ENCODE measurements at places on chromosomes 1 and 21.

DNA sequence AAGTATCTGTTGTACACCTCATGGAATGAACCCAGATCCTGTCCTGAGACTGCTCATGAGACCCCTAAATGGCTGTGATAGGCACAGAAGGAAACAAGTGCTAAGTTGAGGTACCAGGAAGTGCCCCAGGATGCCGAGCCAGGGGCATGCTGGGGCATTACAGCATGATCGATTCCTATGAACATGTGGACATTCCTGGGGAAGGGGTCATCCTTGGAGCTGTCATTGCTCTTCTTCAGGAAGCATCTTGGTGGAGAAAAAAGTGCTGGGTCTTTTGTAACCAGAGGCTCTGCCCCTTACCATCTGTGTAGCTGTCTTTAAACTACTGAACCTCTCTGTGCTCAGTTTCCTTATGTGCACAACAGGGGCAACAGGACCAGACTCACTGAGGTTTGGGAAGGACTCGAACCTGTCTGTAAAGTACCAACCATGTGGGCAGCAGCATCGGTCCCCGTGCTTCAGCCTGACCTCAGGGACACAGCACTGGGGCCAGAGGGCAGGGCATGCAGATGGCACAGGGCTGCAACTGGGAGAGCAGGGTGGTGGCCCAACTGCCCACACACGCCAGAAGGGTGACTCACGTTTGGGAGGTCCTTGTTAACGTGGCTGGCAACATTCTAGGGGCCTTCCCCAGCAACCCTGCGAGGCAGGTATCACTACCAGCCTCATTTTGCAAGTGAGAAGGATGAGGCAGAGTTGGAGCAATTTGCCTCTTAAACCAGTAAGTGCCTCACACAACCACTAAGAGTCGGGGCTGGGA is 142.3 kb upstream of the EDN2 start:
- H3K36me3 ChIP-seq = no peaks in the 10 kb centered on the region
- H3K4me1 ChIP-seq = peaks cover 16% of the 10 kb centered on the region
- DNase-seq = no peak
- no peak overlapping the region for H3K4me3 ChIP-seq
- H3K27ac ChIP-seq = no peak overlapping the region

DNA sequence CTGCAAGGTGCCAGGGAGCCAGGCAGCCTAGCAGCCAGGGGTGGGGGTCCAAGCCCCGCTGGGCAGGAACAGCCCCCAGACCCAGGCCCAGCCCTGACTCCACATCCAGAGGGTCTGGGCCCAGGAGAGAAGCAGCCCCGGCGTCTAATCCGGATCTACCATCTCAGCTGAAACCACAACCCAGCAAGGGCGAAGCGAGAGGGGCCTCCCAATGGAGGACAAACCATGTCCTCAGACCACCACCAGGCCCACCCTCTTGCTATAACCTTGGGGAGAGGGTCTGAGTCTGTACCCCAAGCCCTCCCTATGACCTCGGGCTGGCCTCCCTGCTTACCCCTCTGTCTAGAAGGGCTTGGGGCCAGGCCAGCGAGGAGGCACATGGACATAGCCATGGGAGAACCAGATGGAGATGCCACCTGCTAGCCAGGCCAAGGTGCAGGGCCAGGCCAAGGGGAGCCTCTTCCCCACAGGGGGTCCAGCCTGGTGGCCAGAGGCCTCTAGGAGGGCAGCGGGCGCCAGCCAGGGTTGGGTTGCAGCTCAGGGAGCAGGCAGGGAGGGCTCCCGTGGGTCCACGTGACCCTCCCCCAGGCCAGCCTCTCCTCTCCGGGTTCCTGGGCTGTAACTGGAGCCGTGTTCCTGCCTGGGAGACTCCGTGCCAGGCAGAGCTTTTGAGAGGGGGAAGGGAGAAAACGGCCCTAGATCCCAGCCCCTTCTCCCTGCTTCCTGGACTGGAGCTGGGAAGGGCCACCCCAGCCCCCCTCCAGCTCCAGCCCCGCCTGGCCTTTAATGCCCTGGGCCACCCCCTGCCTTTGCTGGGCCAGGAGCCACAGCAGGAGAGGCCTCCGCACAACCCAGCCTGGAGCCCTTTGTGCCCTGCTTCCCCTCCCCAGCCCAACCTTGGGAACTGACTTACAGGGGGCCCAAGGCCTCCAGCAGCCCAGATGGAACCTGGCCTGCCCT is 2.5 kb downstream of the WNT9A start:
- H3K4me1 ChIP-seq = peaks cover 26% of the 10 kb centered on the region
- DNase-seq = peak; percentile 42
- H3K36me3 ChIP-seq = no peaks in the 10 kb centered on the region
- H3K4me3 ChIP-seq = peak overlapping the region; percentile 63
- peak overlapping the region; percentile 61 for H3K27ac ChIP-seq
- peaks cover 17% of the 10 kb centered on the region for H3K27me3 ChIP-seq

DNA sequence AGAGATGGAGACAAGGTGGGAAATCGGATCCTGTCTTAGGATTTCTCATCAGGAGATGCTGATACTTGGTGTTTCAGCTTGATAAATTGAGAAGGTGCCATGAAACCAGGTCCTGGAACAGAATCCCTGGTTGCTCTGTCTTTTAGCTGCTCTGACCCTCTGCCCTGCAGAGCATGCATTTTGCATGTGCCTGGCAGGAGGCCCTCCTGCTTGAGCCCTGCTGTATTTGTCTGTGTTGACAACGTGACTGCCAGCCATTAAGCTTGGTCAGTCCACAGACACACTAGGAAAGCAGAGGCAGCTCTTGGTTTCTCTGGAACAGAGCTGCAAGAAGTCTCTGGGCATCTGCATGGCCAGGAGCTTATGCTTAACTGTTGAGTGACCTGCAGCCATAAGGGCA is 2.5 kb downstream of the SLC25A44 start:
- no peak overlapping the region for H3K27ac ChIP-seq
- peaks cover 16% of the 10 kb centered on the region for H3K4me1 ChIP-seq
- no peak overlapping the region for H3K4me3 ChIP-seq
- no peaks in the 10 kb centered on the region for H3K36me3 ChIP-seq

DNA sequence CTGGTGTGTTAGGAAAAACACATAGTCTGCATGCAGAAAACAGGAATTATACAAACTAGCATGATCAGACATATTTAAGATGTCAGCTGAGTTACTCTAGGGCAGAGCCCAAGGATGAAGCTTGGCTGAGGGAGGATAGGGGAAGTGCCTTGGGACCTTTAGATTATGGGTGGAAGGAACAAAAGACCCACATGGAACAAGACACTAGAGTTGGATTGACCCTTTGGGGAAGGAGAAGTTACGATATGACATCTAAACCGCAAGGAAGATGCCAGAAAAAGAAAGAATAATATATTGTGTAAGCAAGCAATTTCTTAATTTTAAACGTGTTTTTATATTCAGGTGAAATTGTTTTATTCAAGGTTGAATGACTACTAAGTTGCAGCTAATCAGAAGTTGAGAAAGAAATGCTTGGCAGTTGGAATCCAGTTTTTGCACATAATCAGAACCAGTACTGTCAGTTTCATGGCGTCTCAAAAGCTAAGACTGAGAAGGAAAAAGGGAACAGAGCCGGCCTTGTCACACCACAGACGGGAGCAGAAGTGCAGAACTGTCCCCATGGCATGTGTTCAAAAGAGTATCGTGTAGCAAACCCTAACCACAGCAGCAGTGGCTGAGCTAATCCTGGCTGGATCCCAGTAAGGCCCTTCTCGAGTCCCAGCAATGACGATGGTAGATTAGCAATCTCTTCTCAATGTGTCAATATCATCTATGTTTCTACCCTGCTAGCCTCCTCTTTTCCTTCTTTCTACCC is 31.2 kb upstream of the IFNAR2 start:
- no peaks in the 10 kb centered on the region for H3K36me3 ChIP-seq
- peaks cover 24% of the 10 kb centered on the region for H3K4me1 ChIP-seq
- no peak overlapping the region for H3K27ac ChIP-seq
- H3K27me3 ChIP-seq = peaks cover 28% of the 10 kb centered on the region

DNA sequence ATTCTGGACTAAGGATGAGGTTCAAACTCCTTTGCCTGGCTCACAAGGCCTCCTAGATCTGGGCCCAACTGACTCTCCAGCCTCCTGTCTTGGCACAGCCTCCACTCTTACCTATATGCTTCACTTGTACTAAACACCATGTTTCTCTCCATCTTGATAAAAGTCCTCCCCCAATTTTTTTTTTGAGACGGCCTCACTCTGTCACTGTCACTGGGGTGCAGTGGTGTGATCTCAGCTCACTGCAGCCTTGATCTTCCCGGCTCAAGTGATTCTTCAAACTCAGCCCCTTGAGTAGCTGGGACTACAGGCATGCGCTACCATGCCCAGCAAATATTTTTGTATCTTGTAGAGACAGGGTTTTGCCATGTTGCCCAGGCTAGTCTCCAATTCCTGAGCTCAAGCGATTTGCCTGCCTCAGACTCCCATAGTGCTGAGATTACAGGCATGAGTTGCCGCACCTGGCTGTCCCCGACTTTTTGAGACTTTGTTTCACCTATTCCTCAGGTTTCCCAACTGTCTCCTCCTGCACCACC is 39.7 kb downstream of the CD34 start:
- peaks cover 23% of the 10 kb centered on the region for H3K4me1 ChIP-seq
- no peak overlapping the region for H3K27ac ChIP-seq
- no peak overlapping the region for H3K4me3 ChIP-seq
- peaks cover 49% of the 10 kb centered on the region for H3K27me3 ChIP-seq
- no peaks in the 10 kb centered on the region for H3K36me3 ChIP-seq

GRCh38 chr1:115219927-115220326 is 118.1 kb downstream of the NGF start:
- H3K27me3 ChIP-seq = no peaks in the 10 kb centered on the region
- no peaks in the 10 kb centered on the region for H3K36me3 ChIP-seq
- H3K27ac ChIP-seq = no peak overlapping the region
- no peak overlapping the region for H3K4me3 ChIP-seq

DNA sequence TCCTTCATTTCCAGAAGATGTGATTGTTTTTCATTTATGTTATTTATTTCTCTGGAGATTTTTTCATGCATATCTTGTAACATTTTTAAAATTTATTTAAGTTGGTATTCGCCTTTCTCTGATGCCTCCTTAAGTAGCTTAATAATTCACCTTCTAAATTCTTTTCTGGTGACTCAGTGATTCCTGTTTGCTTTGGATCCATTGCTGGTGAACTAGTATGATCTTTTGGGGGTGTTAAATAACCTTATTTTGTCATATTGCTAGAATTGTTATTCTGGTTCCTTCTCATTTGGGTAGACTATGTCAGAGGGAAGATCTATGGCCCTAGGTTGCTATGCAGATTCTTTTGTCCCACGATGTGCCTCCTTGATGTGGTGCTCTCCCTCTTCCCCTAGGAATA is 1347.2 kb upstream of the B3GALT2 start:
- no peak overlapping the region for H3K27ac ChIP-seq
- H3K4me3 ChIP-seq = no peak overlapping the region
- H3K36me3 ChIP-seq = peaks cover 4% of the 10 kb centered on the region
- no peaks in the 10 kb centered on the region for H3K27me3 ChIP-seq
- DNase-seq = no peak

- no peak overlapping the region for H3K4me3 ChIP-seq
- DNase-seq = no peak
- peaks cover 10% of the 10 kb centered on the region for H3K36me3 ChIP-seq
- H3K27ac ChIP-seq = peak overlapping the region; percentile 50
- H3K4me1 ChIP-seq = peaks cover 17% of the 10 kb centered on the region
Measured at GRCh38 chr1:36251794-36252481, 27.7 kb downstream of the THRAP3 start.

GRCh38 chr1:21743476-21743875 is 39.5 kb downstream of the USP48 start:
- peaks cover 10% of the 10 kb centered on the region for H3K36me3 ChIP-seq
- DNase-seq = no peak
- no peaks in the 10 kb centered on the region for H3K27me3 ChIP-seq
- H3K27ac ChIP-seq = peak overlapping the region; percentile 13
- H3K4me3 ChIP-seq = no peak overlapping the region

- H3K27me3 ChIP-seq = peaks cover 34% of the 10 kb centered on the region
- no peaks in the 10 kb centered on the region for H3K4me1 ChIP-seq
- DNase-seq = no peak
- no peak overlapping the region for H3K27ac ChIP-seq
Measured at GRCh38 chr1:13935336-13935735, 235.3 kb downstream of the PRDM2 start.

GRCh38 chr1:21149855-21150432 is 26.8 kb downstream of the EIF4G3 start:
- peaks cover 8% of the 10 kb centered on the region for H3K36me3 ChIP-seq
- peak overlapping the region; percentile 82 for H3K27ac ChIP-seq
- no peaks in the 10 kb centered on the region for H3K27me3 ChIP-seq
- H3K4me3 ChIP-seq = no peak overlapping the region

Data from mesothelial cell of epicardium (in vitro differentiated cells).